Effector CD4-positive, alpha-beta T cell (primary cell): ENCODE measurements at places on chromosomes 3 and 15.

DNA sequence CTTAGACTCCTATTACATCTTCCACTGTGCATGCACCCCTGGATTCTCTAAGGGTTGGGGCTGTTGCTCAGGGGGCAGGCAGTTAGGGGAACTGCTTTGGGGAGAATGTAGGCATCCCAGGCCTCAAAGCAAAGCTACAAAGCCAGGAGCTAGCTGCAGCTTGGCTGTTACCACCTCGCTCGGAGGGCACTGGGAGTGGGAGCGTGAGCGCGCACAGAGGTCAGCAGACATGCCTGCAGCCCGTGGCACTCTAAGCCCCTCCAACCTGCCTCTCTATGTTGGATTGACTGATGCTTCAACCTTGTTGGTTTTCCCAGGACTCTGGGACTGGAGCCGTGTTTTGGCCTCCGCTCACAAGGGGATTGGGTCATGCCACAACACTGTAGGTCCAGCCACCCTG is 69.8 kb downstream of the CPN2 start:
- DNase-seq = no peak

DNA sequence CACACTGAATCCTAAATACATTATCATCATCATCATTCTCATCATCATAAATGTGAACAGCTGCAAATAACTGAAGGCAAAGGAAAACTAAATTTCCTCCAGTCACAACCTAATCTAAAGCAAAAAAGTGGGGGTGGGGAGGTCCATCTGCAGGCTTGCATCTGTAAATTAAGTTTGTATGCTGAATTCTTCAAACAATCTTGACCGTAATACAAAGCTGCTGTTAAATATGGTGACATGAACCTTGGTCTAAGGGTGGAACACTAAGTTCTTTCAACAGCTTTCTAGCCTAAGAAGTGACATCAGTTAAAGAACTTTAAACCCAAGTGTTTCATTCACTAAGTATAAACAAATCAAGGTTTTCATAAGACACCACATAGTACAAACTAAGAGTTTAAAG is 4.3 kb downstream of the LRRFIP2 start:
- DNase-seq = no peak

DNA sequence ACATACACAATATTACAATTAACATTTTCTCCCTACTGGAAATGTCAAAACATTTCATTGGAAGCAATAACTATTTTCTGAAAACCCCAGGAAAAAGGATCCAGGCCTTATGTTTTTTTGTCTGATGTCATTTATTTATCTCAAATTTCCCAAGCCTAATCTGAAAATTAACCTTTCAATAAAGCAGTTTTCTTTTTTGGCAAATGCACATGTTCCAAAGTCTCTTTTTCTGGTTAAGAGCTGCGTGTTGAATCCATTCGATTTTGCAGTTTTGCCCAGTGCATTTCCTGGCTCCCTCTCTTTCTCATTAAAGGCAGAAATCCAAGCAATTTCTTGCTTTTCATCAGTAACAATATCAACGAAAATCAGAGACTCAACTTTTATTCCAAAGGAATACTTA is 222.3 kb downstream of the NR1D2 start:
- DNase-seq = no peak

DNA sequence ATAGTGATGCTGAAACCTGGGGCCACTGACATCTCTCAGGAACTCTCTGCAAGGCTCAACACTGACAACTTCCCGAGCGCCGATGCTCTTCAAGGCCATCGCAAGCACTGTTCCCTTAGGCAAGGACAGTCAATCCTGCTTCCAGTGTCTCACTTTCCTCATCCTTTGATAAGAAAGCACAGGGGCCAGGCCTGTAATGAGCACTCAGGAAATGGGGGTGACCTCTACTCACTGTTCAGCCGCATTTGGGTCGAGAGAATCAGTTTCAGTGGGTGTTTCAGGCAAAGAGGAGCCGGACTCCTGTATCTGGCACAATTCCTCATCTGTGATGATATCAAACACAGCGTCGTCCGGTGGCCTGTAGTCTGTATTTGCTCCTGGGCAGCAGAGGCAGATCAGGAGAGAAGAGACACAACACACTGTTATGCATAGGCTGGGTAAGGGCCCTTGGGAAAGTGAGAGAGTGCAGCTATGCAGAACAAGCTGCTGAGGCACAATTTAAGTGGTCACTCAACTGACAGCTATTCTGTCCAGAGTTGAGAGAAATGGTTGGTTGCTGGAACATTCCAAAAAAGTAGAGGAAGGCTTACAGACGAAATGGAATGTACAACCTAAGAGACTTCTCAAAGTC is 11.9 kb downstream of the CXCR6 start:
- DNase-seq = no peak

DNA sequence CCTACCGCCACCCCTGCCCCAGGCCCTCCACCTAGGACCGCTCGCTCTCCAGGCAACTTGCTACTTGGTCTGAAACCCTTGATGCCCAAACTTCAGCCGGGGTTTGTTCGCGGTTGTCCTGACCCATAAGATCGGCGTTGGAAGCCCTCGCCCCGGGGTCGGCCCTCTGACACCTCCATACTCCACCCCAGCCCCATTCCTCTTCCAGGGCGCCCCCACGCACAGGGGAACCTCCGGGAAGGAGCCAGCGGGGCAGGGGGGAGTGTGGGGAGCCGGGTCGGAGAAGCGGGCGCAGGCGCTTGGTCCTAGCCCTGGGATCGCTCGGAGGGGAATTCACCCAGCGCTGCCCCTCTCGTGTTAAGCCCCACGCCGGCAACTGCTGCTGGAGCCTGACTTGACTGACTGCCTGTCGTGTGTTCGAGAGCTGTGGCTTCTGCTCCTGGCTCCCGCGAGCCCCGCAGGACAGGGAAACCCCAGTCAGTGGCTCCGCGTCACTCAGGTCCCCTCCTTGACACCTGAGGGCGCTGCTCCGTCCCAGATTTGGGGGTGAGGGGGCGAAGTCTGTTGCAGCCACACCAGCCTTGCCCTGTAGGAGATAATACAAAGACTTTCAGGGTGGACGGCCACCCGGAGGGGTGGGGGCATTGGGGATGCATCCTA is 675 bp downstream of the RYR3 start:
- no peak for DNase-seq

DNA sequence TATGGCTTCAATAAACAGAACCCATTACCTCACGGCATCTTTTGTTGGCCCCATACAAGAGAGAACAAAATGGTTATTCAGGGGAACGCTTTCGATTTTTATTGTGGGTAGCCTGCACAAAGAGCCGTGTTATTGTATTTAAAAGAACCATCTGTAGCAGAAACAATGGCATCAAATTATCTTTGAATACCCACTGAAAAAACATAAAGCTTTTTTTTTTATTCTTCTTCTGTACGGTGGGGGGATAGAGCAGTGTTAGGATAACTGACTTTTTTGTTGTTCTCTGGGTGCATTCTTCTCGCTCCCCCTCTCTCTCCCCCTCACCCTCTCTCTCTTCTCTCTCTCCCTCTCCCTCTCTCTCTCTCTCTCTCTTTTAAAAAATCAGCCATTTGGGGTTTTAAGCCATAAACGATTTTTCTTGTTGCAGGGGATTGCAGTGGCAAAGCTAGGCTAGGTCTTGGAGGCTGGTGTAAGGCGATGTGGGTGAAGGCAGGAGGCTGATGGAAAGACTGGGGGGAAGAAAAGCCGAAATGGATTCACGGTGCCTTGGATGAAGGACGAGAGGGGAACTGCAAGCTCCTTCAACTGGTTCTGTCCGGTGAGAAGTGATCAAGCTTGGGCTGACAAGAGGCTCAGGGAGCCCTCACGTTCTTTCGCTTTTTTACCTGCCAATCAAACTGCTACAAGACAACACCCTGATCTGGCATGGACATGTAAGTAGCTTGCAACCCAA is 12.4 kb upstream of the SOX2 start:
- no peak for DNase-seq

DNA sequence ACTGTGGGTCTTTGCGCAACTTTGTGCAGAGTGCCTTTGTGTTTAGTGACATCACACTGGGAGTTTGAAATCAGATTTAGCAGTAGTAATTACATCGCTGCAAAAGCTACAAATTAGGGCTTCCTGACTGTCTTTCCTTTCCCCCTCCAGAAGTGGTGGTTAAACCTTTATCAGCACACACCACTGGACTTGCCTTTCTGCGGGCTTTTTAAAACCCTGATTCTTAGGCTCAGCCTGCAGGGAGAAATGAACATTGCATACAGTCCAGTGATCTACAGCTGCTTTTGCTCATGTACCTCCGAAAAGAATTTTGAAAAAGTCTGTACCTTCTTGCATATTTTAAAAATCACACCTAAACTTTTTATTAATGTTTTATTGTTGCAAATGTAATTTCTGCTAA is 219.7 kb upstream of the NAALADL2 start:
- no peak for DNase-seq
